ENCODE measurements at places on chromosomes 16 and 17. TPM values are rescaled to one million over a fixed set of nuclear protein-coding genes. Genes with fewer than 3 reads are reported as not detected.

- DNase-seq = peak; percentile 28
Observed at GRCh38 chr17:6506679-6507231, 49.6 kb downstream of the PITPNM3 start.

DNA sequence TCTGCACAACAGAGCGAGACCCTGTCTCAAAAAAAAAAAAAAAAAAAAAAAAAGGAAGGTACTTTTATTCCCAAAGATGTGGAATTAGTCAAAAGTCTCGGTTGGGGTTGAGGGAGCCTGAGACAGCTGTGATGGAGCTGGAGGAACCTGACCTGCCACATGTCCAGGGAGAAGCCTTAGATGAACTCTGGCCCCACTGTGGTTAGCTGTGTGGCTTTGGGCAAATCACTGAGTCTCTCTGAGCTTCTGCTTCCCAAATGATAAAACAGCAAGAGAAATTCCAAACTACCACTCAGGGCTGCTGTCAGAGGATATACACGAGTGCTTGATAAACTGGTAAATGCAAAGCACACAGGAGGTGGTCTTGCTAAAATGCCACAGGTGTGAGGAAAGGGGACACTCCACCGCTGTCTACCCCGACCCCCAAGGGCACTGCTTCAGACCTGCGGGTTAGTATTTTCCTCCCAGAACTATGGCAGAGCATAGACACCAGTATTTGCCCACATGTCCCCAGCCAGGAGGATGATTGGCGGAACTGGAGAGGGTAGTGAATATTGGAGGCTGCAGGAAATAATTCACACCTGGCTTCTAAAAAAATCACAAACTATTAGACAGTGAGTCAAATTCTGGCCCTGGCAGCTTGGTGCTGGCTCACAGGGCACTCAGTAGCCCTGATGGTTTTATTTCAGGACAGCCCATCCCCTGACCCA, 14.7 kb downstream of the DRC3 start:
- DNase-seq = no peak

Gene KRT40
- not detected for total RNA-seq

GRCh38 chr17:48052956-48053757, 5.0 kb downstream of the NFE2L1 start:
- peak; percentile 77 for DNase-seq

Gene TEX19
- total RNA-seq = not detected

- DNase-seq = no peak
Observed at GRCh38 chr17:40916366-40916765, 21.1 kb downstream of the KRT23 start.

DNA sequence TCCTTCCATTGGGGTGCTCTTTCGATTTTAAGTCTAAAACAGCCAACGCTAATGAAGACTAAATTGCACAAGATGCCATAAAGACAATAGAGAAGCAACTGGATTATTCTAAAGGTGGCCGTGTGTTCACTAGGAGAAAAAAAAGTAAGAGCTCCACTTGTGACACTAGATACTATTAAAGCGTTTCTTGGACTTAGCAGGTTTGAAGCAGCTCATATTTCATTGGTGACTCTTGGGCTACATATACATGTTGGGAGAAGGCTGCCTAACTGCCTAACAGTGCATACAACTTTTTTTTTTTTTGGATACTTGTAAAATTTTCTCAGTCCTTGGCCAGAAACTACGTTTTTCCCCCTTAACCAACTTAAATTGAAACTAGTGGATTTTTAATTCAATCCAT, 111.8 kb upstream of the NOG start:
- DNase-seq = no peak

Gene NKD1
- total RNA-seq = 284 TPM

- DNase-seq = no peak
Observed at GRCh38 chr17:42857389-42857788, 6.4 kb downstream of the AOC3 start.

Gene TEX14
- not detected for total RNA-seq

Gene C16orf54
- not detected for total RNA-seq

Gene SLC35G6
- not detected for total RNA-seq

Gene ZFPM1
- total RNA-seq = 20.5 TPM

DNA sequence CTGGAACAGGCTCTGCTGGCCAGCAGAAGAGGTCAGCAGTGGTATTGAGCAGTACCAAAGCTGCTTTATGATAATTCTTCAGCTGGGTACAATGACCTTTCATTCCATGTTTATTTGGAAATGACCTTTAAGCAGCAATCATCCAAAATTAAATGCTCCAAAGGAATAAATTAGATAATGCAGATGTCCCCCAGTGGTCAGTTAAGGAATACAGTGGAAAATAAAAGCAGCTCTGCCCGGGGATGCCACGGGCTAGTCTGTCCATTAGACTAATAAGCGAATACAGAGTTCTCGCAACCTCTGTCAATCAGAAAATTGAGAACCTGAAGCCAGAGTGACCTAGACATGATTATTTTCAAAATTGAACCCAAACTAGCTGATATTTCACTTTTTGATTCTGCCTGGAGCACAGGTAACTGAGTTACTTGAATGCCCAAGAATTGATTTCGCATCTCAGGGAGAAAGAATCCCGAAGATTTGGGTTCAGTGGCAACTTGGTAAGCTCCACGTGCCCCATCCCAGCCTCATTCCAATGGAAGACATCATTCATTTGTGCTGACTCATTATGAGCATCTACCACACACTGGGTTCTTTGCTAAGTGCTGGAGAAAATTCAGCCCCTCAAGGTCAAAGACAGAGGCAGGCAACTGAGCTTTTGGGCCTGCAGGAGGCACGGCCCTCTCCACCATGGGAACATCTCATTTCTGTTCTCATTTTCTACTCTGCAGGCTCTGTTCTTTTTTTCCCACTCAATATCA, 34.4 kb upstream of the SLC39A11 start:
- no peak for DNase-seq

DNA sequence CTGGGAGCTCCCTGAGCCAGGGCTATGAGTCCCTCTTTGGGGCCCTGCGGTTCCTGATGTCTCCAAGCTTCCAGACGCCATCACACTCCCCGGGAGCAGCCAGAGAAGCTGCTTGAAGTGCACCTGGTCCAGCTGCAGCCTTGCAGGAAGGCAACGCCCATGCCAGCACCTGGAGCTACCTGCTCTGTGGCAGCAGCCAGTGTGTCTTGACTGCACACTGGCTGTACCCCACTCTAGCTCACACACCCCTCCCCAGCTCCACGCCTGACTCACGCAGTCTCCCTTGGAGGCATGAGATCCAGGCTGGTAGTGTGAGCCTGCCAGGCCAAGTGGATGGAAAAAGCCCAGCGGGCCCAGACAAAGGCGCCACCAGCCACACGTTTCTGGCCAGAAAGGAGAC, 63.3 kb downstream of the USP32 start:
- no peak for DNase-seq

- DNase-seq = peak; percentile 23
Observed at GRCh38 chr16:74627506-74628220, 20.7 kb upstream of the GLG1 start.

Gene CDK5R1
- not detected for total RNA-seq

Gene IL17C
- total RNA-seq = not detected

DNA sequence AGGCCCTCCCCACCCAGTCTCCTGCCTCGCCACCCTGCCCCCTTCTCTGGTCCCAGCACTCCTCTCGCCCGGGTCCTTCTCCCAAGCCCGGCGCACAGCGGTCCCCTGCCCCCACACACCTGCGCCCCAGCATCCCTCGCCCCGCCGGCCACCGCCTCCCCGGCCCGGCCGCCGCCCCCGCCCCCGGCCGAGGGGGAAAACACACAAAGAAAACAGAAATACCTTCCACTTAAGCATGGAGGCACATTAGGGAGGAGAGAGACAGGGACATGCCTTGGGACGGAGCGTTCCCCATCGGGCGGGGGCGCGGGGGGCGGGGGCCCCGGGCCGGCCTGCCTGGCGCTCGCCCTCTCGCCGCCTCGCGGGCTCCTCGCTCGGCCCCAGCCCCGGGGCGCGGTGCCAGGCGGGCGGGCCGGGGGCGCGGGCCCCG, 326 bp downstream of the SRCIN1 start:
- DNase-seq = no peak

Gene BCL6B
- total RNA-seq = 2.9 TPM

- DNase-seq = no peak
Observed at GRCh38 chr17:40286473-40286872, 1.2 kb upstream of the CDC6 start.

- DNase-seq = peak; percentile 77
Observed at GRCh38 chr17:57818066-57818465, 31.8 kb downstream of the MRPS23 start.

DNA sequence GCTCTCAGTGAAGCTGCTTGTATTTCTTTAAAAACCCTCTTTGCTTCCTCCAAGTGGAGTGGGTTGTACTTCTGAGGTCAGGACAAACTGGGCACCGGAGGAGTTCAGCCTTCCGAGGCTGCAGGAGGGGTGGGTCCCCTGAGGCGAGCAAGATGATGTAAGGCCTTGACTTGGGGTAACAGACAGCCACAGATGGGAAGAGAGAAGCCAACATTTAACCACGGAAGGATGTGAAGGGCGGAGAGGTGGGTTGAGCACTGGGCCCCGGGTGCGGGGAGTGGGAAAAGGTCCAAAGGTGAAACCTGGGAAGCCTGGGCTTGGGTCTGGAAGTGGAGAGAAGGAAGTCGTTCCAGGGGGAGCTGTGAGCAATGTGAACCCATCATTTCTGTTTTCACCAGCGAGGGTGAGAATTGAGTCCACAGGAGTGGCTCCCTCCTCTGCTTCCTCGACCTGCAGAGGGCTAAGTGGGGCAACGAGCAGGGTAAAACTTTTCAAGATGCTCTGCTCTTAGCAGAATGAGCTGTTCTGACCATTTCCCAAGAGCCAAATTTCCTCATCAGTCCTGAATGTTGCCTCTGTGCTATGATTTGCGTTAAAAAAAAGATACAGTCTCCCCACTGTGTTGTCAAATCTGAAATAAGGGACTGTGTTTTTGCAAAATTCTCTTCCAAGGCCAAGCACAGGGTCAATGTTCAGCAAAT, 137.7 kb upstream of the CRHR1 start:
- no peak for DNase-seq

DNA sequence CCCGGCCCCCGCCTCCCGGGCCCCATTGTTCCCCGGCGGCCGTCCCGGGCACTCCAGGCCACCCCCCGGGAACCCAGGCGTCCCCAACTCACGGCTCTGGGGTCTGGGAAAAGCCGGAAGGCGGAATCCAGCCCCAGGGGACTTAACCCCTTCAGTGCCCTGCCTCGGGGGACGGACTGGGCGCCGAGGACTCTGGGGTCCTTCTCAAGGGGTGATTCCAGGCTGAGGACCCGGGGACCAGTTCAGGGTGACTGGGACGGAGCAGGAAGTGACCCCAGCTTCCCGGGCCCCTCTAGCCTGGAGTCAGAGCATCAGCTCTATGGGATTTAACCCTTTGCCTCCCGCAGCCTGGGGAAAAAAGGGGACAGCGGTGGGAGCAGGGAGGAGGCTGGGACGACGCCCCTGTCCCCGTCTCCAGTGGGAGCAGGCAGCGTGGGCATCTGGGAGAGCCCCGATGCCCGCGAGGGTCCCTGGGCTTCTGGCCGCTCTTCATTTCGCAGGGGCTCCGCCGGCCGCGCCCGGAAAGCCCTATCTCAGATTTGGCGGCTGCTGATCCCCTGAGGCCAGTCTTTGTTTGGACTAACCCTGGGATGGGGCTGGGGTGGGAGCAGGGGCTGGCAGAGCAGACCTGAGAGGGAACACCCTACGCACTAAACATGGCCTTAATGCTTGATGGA, at the start of gene ZNF629:
Gene ZNF629 (minus strand): TSS at position 270 of the 677 bp plus-strand sequence. CDS start 2,723 bp downstream, outside the sequence.
- DNase-seq = peak; percentile 71

- DNase-seq = peak; percentile 94
Observed at GRCh38 chr17:40322358-40323315, 13.7 kb downstream of the RARA start.

DNA sequence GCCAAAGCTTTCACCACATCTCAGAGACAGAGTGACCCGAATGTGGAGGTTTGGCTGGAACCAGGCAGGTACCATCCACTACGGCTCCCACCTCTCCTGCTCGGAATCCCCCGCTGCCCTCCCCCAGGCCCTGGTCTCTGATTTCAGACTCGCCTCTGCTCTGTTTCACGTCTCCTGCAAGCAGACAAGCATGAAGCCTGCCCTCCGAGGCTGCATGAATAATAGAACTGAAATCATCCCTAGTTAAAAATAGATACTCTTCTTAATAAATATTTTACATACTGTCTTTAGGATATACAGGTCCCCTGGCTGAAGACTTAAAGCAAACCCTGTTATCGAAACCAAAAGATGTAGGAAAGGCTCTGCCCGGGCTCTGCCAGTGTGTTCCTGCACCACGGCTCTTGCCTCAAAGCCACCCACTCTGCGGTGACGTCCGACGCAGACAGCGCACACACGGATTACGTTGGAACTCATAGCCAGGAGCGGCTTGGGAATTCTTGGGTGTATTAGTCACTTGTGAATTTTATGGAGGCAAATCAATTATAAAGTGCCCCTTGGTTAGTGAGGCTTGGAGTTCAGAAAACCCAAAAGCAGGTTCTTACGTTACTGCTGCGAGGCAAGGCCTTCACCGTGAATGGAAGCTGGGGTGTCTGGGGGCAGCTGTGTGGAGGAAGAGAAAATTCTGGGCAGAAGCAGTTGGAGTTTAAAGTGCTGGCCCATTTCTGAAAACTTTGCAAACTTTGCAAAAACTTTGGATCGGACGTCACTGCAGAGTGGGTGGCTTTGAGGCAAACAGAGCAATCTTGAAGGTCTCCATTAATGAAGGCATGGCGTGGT, 25.6 kb upstream of the NPTX1 start:
- DNase-seq = peak; percentile 50

- DNase-seq = peak; percentile 32
Observed at GRCh38 chr16:9099131-9099625, 7.7 kb downstream of the HAPSTR1 start.

GRCh38 chr17:51720439-51720838, 438.1 kb downstream of the CA10 start:
- no peak for DNase-seq

Gene KRT33A
- total RNA-seq = not detected

DNA sequence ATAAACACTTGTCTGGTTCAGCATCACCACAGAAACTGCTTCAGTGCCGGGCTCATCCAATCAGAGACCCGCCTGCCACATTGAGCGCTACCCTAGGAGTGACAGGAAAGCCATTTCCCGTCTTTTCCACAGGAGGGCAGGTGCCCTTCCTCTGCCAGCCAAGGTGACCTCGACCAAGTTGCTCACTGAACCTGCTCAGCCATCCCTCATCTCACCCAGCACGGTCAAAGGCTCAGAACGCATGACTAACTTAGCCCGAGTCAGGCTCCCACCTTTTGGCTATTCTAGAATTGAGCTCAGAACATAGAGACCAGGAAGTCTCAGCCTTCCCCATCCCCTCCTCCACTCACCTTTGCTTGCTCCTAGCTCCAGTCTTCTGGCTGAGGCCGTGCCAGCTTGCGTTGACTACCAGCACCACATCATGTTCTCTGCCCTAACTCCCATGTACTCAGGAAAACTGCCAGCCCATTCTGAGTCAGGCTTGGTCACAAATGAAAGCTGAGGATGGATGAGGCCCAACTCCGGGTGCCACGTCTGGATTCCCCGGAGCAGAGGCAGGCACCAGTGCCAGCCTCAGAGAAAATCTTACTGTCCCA, 15.6 kb downstream of the MRPS23 start:
- peak; percentile 63 for DNase-seq

Gene ROGDI
- 46.7 TPM for total RNA-seq
